ENCODE measurements at places on chromosomes 2 and 18.

- DNase-seq, result no peak
These were observed 220.5 kb downstream of the TWIST2 start for GRCh38 chr2:239068411-239068810.

- DNase-seq, result no peak
These were observed 414.2 kb upstream of the SLC14A2 start for GRCh38 chr18:45201029-45201428.

- no peak for DNase-seq
These were observed 217.0 kb upstream of the UBE2E3 start for GRCh38 chr2:180763263-180763989.

DNA sequence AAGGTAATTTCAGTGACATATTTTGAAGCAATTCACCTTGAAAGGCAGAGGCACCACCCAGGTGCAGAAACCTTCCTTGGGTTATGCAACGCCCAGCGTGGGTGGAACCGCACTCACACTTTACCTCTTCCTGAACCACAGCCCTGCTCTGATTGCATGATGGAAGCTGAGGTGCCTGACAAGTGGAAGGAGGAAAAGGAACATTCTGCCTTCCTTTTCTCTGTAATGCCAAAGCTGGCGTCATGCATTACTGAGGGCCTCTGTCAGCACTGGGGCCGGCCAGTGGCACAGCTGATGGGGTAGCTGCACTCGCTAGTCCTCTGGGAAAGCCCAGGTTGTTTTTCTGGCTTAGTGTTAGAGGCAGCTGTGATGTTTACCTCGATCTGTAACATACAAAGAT, 266.5 kb downstream of the NEDD4L start:
- DNase-seq, result peak; percentile 41

GRCh38 chr18:45782662-45783061, 42.8 kb upstream of the SIGLEC15 start:
- no peak for DNase-seq

- DNase-seq, result no peak
These were observed 74.6 kb downstream of the CCDC88A start for GRCh38 chr2:55345064-55345463.

- no peak for DNase-seq
These were observed 195.4 kb upstream of the RMP24 start for GRCh38 chr18:35777039-35777438.

GRCh38 chr2:167293172-167293781, 405.0 kb downstream of the XIRP2 start:
- DNase-seq, result no peak

GRCh38 chr2:26709323-26710110, 17.0 kb downstream of the KCNK3 start:
- no peak for DNase-seq

Measured in stimulated activated CD4-positive, alpha-beta T cell treated with anti-CD3 and anti-CD28 coated beads, Interleukin-2, amount 100 ng/mL, for 4 hours (primary cell).